ENCODE measurements at places on chromosomes 2 and 18. TPM values are rescaled to one million over a fixed set of nuclear protein-coding genes. Genes with fewer than 3 reads are reported as not detected.

PROKR1 gene
- 2.0 TPM for total RNA-seq

KLHL29 gene
- 8.4 TPM for total RNA-seq

TMEM37 gene
- total RNA-seq, result not detected

TFCP2L1 gene
- 0.47 TPM for total RNA-seq

TBR1 gene
- 53.7 TPM for total RNA-seq

LYG2 gene
- not detected for total RNA-seq

LINC00305 gene
- not detected for total RNA-seq

ASXL3 gene
- 94.5 TPM for total RNA-seq

IL37 gene
- not detected for total RNA-seq

DYNAP gene
- total RNA-seq, result not detected

CYP27A1 gene
- total RNA-seq, result 2.8 TPM

ADD2 gene
- 435 TPM for total RNA-seq

FKBP7 gene
- total RNA-seq, result 9.5 TPM

UGT1A5 gene
- not detected for total RNA-seq

MRPS9 gene
- 15.1 TPM for total RNA-seq

SLC8A1 gene
- 277 TPM for total RNA-seq

ANKRD53 gene
- 0.62 TPM for total RNA-seq

HOXD12 gene
- not detected for total RNA-seq

FOXD4L1 gene
- total RNA-seq, result 0.31 TPM

SALL3 gene
- 7.6 TPM for total RNA-seq

IL1RL1 gene
- not detected for total RNA-seq

PELI1 gene
- 88.9 TPM for total RNA-seq

FSIP2 gene
- total RNA-seq, result 8.6 TPM

UGT1A3 gene
- total RNA-seq, result not detected

SPATA3 gene
- not detected for total RNA-seq

CRYGC gene
- total RNA-seq, result not detected

MC2R gene
- total RNA-seq, result not detected

Measured in occipital lobe (tissue), 3 donors.